Activated T-cell treated with anti-CD3 and anti-CD28 coated beads, Interleukin-2, amount 50 U/mL, for 24 hours (primary cell): ENCODE measurements at places on chromosomes 7 and 10.

DNA sequence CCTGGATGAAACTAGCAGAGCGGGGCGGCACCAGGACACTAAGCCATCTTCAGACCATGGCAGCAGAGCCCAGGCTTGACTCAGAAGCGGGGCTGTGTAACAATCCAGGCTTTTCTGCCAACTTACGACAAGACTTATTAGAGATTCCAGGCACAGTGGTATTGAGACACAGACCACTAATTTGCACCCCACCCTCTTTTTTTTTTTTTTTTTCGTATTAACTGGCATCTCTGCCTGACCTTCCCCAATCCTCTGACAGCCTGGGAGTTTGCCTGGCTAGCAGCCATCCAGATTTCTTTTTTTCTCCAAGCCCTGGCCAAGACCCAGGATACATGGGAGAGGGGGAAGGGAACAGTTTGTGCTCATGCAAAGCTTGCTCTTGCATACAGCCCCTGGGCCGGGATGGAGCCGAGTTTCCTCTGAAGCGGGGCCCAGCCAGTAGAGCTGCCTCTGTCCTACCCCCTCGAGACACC, 182.4 kb downstream of the PLXNA4 start:
- DNase-seq, result no peak

DNA sequence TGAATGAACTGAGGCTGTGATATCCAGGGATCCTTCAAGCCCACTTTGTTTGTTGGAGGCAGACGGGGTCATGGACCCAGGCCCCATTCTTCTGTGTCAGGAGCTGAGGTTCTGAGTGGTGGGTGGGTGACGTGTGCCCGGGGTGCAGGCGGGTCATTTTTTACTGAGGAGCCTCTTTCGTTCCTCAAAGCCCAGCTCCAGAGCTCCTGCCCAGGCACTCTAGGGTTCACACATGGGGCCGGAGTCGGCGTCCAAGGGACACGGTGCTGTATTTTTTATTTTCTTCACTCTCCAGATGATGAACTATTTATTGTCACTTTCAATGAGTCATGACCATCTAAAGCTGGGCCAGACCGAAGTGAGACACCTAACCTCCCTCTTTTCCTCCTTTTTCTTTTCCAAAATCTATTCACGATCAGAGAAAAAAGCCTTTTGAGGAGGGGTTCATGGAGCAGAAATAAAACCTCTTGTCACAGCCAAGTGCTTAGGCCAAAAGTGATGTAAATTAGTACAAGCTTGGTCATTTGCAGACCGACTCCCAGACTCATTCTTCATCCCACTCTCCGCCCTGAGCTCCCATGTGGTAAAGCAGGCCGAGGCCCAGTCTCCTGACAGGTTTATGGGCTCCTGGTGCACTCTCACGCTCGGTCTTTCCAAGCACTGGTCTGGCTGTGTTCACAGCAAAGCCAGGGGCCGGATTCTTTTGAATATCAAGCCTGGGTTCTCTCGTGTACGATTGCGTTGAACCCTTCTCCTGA, 41.4 kb upstream of the PITRM1 start:
- DNase-seq, result no peak

- no peak for DNase-seq
Observed at GRCh38 chr10:98407744-98408241, 7.2 kb downstream of the PYROXD2 start.

DNA sequence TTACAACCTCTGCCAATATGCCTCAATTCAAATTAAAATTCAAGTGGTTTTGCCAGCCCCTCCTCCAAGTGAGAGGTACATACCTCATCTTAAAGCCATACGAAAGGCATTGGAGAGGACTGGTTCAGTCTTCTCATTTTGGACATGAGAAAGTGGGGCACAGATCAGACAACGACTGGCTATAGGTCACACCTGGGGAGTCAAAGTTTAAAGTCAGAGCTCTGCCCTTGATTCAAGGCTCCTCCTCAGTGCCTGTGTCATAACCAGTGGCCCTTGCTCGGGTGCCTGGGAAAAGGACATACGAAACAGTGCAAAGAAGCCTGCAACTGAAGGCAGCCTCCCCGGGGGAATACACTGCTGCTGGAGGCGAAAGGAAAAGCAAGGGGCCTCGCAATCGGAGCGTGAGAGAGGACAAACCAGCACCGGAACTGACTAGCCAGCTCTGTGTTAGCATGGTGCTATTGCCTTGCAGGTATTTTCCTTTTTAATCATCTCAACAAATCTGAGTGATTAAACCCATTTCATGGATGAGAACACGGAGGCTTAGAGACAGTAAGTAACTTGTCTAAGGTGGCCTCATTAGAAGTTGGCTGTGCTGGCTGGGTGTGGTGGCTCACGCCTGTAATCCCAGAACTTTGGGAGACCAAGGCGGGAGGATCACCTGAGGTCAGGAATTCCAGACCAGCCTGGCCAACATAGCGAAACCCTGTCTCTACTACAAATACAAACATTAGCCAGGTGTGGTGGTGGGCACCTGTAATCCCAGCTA, 1.1 kb upstream of the MTPAP start:
- no peak for DNase-seq

- no peak for DNase-seq
Observed at GRCh38 chr10:49398986-49399385, 3.1 kb upstream of the DRGX start.

GRCh38 chr7:99461221-99461620, 4.7 kb downstream of the ATP5MF start:
- DNase-seq, result no peak

- DNase-seq, result no peak
Observed at GRCh38 chr7:112182749-112183148, 23.4 kb downstream of the DOCK4 start.

GRCh38 chr10:32104181-32104580, 48.0 kb upstream of the KIF5B start:
- no peak for DNase-seq

DNA sequence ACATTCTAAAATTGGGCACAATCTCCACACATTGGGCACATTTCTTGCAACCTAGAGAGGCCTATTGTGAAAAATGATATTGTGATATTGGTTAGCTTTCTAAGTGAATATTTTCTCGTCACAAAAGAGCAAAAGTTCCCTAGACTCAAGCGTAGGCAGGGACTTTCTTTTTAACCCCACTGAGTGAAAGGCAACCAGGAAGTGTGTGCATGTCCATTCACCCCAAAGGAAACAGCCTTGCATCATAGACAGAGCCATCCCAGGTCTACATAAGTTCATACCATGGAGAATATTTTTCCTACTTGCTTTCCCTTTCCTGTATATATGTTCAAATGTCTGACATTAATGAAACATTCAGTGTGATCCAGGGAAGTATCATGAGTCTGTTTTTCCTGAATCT, 84.2 kb upstream of the AGBL3 start:
- no peak for DNase-seq

DNA sequence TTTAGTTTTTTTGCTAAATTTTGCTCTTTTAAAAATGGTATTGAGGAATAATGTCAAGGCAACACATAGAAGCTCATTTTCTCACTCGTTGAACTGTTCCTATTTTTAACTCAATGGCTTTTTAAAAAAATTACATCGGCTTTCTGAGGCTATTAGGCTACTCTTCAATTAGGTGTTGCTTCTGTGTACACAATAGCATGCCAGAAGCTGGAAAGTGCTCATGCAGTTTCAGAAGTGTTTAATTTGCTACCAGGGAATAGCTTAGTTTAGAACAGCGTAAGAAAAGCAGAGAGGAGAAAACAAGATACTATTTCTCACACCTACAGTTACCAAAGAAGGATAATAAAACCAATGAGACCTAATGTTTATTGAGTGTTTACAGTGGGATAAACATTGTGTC, 157.4 kb downstream of the NXPH1 start:
- DNase-seq, result no peak

DNA sequence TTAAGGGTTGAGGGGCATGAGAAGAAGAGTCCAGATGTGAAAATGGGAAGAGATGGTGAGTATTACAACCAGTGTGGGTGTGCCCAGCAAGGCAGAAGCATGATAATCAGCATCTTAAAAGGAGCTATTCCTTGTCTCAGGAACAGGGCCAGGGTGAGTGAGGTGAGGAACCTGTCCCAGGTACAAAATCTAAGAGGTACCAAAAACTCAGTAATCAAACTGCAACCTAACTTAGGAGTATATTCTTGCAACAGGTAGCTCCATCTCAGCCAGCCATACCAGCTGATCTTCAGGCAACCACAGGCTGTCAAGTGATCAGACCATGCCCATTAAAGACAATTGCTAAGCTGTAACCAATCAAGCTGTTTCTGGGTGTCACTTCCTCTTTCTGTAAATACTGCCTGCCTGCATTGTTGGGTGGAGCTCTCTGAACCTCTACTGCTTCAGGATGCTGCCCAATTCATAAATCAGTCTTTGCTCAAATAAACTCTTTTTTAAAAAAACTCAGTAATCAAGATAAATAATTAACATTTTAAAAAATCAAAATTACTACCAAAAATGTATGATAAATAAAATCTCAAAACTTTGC, 7.4 kb downstream of the KEL start:
- no peak for DNase-seq

GRCh38 chr7:22269963-22270362, 87.0 kb downstream of the RAPGEF5 start:
- DNase-seq, result no peak

DNA sequence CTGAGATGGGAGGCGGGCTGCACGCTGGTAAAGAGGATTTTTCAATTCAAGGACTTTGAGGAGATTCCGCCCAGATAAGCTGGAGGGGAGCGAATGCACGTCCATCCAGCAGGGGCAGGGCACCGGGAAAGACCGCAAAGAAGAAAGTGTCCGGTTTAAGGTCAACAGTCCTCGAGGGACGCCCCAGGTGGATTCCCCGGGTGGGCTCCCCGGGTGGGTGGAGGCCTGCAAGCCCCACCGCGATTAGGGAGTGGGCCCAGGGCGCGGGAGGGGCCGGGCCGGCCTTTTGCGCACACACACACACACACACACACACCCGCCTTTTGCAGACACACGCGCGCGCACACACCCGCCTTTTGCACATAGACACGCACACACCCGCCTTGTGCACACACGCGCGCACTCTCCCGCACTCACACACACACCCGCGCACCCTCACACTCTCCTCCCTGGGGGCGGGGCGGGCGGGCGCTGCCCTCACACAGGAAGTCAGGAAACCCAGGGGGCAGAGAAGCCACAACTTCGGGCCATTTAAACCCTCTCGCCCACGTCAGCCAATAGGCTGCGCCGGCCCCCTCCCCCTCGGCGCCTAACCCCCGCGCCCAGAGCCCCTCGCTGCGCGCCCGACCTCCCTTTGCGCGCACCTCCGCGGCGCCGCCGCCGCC, 615 bp downstream of the ARHGAP12 start:
- DNase-seq, result no peak

- no peak for DNase-seq
Observed at GRCh38 chr10:78687626-78688025, 381.1 kb upstream of the ZMIZ1 start.

GRCh38 chr10:83921984-83922860, 217.1 kb upstream of the GHITM start:
- no peak for DNase-seq

DNA sequence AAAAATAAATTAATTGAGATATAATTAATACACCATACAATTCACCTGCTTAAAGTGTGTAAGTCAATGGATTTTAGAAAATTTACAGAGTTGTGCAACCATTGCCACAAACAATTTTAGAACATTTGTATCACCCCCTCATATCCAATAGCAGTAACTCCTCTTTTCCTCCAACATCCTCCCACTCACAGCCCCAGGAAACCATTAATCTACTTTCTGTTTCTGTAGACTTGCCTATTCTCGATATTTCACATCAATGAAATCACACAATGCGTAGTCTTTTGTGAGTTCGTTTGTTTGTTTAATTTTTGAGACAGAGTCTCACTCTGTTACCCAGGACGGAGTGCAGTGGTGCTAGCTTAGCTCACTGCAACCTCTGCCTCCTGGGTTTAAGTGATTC, 13.7 kb upstream of the HERC4 start:
- no peak for DNase-seq

GRCh38 chr10:113517901-113518260, 35.0 kb upstream of the HABP2 start:
- no peak for DNase-seq

DNA sequence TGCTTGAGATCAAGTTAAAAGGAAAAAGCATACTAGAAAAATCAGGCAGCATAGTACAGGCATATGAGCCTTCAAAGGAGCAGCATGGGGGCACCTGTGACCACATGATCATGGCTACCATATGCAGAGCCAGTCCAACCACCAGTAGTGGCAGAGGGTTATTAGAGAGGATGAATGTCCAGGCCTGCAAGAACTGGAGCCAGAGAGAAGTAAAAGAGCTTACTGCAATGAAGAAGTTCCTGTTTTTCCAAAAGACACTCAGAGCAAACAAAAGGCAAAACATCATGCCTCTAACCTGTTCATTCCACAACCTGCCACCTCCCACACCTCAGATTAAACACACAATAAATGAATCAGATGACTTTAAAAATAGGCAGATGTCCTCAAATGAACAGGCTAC, 99.6 kb upstream of the NAMPT start:
- no peak for DNase-seq

- no peak for DNase-seq
Observed at GRCh38 chr7:31105256-31105950, 53.3 kb downstream of the ADCYAP1R1 start.

DNA sequence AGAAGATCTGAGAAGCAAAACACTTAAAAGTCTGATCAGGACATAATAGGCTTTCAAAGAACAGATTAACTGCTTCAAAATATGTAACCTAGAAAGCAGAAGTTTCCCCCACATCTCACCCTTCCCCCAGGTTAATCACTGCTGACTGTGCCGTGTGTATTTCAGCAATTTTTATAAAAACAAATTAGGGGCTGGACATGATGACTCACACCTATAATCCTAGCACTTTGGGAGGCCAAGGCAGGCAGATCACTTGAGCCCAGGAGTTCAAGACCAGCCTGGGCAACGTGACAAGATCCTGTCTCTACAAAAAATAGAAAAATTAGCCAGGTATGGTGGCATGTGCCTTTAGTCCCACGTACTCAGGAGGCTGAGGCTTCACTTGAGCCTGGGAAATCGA, 67.6 kb upstream of the GATA3 start:
- DNase-seq, result no peak

- DNase-seq, result no peak
Observed at GRCh38 chr10:14468023-14468441, 137.3 kb upstream of the FRMD4A start.

GRCh38 chr7:21086688-21087087, 300.0 kb upstream of the SP8 start:
- DNase-seq, result no peak

GRCh38 chr7:149625340-149625946, 127.8 kb upstream of the ZNF746 start:
- DNase-seq, result peak; percentile 73

- DNase-seq, result no peak
Observed at GRCh38 chr10:102157224-102157623, 5.0 kb downstream of the NOLC1 start.

- peak; percentile 93 for DNase-seq
Observed at GRCh38 chr10:72319416-72320254, 35.1 kb downstream of the DNAJB12 start.

DNA sequence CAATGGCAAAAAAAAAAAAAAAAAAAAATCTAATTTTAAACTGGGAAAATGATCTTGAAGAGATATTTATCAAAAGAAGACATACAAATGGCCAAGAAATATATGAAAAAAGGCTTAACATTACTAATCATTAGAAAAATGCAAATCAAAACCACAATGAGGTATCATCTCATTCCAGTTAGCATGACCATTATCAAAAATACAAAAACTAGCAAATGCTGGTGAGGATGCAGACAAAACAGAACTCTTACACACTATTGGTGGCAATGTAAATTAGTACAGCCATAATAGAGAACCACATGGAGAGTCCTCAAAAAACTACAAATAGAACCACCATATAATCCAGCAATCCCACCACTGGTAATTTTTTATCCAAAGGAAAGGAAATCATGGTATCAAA, 489.6 kb downstream of the TNS3 start:
- no peak for DNase-seq
